ENCODE measurements at places on chromosomes 5 and 9.

GRCh38 chr9:95441081-95441480, 75.7 kb downstream of the PTCH1 start:
- DNase-seq, result no peak

GRCh38 chr9:8715788-8716187, 916.2 kb upstream of the DMAC1 start:
- no peak for DNase-seq

- no peak for DNase-seq
These were observed 143.4 kb downstream of the CDH12 start for GRCh38 chr5:22709743-22710142.

DNA sequence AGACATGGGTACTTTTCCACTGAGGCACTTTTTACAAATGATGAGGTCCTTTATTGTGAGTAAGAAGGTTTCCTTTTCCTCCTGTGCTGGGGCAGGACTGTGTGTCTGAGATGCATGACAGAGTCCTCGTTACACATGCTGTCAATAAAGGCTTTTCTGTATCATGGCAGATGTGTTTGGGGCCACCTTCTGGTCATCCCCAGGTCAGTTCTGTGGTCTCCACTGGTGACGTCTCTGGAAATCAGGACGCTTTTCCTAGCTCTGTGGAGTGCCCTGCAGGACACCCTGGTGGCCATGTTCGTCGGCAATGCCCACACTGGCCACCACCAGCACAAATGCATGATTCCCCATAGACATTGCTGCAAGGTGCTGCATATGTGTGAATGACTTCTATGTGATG, 2.8 kb downstream of the CMBL start:
- no peak for DNase-seq

DNA sequence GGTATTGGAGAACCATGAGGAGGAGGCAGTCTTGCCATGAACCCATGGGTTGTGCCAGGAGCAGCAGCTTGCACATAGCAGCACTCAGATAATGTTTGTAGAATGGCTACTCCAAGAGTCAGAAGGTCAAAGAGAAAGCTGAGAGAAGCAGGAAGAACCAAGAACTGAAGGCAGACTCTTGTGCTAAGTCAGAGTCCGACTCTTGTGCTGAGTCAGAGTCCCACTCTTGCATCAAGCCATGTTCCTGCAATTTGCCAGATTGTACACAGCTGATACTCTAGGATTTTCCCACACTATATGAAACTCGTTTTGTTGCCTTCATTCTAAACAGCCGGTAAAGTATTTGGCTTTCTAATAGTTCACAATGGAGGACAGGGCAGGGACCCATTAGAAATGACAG, 26.2 kb upstream of the HSPA9 start:
- DNase-seq, result peak; percentile 67

- DNase-seq, result no peak
These were observed 24.9 kb downstream of the GSN start for GRCh38 chr9:121292801-121293241.

- DNase-seq, result no peak
These were observed 1985.5 kb upstream of the CDH6 start for GRCh38 chr5:29208024-29208423.

- DNase-seq, result no peak
These were observed 15.9 kb downstream of the NFIL3 start for GRCh38 chr9:91407580-91408318.
